Kidney epithelial cell (primary cell): ENCODE measurements at places on chromosomes 16 and 17.

DNA sequence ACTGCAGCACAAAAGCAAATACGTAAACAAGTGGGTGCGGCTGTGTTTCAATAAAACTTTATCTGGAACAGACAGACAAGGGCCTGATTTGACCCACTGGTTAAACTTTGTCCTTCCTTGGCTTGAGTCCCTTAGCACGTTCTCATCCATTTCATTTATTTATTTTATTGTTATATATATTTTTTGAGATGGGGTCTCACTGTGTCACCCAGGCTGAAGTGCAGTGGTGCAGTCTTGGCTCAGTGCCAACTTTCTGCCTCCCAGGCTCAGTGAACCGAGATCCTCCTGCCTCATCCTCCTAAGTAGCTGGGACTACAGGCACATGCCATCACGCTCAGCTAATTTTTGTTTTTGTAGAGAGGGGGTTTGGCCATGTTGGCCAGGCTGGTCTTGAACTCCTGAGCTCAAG is 64.3 kb downstream of the MYH11 start:
- no peak for DNase-seq

DNA sequence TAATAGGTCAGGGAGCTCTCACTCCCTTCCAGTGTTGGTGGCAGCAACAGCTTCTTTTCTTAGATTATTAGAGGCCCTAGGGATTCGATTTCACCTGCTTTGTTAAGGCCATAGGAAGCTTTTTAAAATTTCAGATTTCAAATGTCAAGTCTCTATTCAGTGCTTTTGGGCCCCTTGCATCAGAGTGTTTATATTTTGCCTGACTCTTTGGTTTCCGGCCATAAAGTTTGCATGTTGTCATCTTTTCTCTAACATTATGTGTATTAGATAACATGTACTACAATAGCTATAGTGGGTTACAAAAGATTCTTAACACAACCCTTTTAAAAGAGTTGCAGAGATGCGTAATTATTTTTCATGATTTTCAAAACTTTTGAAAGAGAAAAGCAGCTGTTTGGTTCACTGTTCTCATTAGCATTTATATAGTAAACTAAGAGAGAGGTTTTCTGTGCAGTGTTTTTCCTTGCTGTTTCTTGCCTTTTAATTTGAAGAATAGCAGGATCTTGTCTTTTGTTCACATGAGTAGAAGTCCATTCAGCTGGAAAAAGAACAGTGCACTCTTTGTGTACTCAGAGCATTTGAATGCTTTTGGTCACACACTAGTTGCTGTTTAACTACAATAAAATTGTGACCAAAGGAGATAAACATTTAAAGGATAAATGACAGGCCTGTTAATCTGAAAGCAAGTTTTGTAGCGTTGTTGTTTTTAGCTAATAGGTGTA is 52.5 kb downstream of the FTO start:
- peak; percentile 87 for DNase-seq

DNA sequence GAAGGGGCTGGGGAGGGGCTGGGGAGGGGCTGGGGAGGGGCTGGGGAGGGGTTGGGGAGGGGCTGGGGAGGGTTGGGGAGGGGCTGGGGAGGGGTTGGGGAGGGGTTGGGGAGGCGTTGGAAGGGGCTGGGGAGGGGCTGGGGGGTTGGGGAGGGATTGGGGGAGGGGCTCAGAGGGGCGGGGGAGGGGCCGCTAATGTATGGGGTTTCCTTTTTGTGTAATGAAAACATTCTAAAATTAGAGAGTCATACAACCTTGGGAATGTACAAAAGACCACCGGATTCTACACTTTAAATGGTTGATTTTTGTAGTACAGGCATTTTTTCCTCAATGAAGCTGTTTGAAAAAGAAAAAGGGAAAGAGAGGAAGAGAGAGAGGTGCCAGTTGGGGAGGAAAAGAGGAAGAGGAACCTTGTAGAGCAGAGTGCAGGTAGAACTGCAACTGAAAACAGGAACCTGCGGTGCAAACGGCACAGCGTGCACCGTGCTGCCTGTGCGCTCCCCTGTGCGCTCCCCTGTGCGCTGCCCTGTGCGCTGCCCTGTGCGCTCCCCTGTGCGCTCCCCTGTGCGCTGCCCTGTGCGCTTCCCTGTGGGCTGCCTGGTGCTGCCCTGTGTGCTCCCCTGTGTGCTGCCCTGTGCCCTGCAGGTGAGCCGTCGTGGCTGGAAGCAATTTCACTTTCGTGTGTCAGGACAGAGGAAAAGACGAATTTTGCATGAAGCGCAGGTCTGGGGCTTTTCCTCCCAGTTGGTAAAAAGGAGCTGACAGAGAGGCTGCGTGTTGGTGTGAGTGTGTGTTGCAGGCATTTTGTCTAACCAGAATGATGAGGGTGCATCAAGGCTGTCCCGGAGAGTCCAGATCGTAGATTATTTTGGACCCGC is 40.8 kb downstream of the METRNL start:
- DNase-seq, result no peak

DNA sequence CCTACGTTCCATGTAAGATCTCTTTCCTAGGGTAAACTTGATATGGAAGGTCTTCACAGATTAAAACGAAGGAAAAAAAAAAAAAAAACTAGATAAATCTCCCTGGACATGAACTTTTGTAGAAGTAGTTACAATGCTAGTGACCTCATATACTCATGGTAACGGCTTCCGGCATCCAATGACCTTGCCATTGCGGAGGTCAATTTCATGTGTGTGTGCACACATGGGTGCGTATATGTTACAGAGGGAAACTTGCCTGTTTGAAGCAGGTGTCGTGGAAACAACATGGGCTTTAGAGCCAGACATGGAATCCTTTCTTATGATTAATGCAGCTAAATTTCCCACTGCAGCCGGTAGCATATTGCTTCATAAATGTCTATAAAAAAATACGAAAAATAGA is 435.5 kb downstream of the MAF start:
- DNase-seq, result no peak
